ENCODE measurements at places on chromosomes 7 and 10.

- no peak for DNase-seq
Measured at GRCh38 chr10:44068716-44069482, 316.0 kb downstream of the CXCL12 start.

DNA sequence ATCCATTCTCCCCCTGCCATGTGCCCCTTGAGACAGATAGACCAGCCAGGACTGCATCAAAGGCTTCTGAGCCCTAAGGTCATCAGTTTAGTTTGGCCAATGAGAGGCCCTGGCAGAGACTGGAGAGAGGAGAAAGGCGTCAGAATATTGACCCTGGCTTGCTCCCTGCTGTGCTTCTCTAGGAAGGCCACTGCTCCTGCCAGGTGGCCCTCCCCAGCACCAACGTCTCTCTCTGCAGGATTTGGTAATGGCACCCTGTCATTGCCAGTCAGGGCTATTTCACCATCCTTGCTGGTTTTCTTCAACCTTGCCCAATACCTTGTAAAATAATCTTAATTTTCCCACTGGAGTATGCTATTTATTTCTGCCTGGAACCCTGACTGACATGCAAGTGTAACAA is 38.8 kb upstream of the ZRANB1 start:
- no peak for DNase-seq

- DNase-seq: no peak
Measured at GRCh38 chr10:102261196-102261595, 15.9 kb downstream of the GBF1 start.

- no peak for DNase-seq
Measured at GRCh38 chr10:119343011-119343601, 135.7 kb downstream of the GRK5 start.

GRCh38 chr10:128373071-128373749 is 247.0 kb upstream of the MKI67 start:
- no peak for DNase-seq

DNA sequence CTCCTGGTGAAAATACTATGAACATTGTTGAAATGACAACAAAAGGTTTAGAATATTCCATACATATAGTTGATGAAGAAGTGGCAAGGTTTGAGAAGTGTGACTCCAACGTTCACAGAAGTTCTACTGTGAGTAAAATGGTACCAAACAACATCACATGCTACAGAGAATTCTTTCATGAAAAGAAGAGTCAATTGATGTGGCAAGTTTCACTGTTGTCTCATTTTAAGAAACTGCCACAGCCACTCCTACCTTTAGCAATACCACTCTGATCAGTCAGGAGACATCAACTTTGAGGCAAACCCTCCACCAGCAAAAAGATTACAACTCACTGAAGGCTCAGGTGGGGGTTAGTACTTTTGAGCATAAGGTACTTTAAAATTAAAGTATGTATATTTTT is 693.3 kb downstream of the GRID1 start:
- DNase-seq: no peak

DNA sequence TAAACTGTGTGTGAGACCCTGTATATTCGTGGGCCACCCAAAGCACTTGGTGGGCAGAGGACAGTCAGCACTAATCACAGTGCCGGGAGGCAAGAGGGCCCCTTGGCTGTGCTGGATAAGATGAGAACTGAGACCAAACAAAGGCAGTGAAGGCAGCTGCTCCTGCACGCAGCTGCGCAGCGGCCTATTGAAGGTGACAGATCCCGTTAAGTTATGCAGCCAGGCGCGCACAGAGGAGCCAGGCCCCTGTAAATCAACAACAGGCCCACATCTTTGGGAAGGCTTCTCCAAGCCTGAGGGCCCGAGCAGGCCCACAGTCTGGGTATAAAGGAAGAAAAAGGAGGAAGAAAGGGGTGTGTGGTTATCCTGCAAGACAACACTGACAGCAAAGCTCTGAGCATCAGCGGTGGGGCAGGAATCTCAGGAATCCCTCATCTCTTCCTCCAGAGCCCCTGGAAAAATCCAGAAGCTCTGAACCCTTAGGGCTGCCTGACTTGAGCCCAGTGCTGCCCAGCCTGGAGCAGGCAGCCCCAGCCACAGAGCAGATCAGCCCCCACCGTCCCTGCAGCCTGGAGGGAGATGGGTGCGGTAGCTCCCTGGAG is 154.2 kb downstream of the ARHGAP12 start:
- no peak for DNase-seq

DNA sequence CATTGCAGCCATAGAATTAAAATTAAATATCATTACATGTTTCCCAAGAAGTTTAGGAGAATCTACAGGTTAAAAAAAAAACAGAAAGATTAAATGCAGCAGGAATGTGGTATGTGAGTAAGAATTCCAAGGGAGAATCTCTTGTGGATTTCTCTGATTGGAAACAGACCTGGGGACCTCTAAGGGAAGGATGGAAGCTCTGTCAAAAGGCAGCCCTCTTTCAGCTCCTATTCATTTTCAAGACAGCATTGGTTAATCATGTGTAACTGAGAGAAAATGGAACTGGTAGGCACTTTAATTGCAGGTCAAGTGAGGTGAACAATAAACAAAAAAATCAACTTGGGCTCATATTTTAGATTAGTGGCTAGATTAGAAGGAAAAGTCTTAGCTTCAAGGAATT is 81.4 kb upstream of the MTPN start:
- no peak for DNase-seq

GRCh38 chr7:108347616-108348015 is 108.6 kb downstream of the NRCAM start:
- DNase-seq: no peak

- no peak for DNase-seq
Measured at GRCh38 chr7:415646-416525, 103.8 kb downstream of the PDGFA start.

GRCh38 chr7:100163871-100164270 is 4.5 kb downstream of the GAL3ST4 start:
- DNase-seq: no peak

DNA sequence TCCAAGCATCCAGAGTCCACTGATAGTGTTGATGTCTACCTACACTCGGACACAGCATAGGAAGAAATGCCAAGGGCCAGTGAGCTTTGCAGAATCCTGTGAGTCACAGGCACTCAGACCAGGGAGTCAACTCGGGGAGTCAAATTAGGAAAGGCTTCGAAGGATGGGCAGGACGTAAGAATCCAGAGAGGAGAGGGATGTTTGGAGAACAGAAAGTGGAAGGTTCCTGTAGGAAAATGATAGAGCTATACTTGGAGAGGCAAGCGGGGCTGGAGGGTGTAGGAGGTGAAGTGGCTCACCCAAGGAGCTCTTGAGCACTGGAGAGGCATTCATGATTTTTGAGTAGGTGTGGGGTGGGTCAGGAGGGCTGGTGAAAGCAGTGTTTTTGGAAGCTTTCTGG is 3.0 kb downstream of the ZYX start:
- no peak for DNase-seq

GRCh38 chr7:150945171-150945852 is 32.8 kb downstream of the KCNH2 start:
- DNase-seq: no peak

DNA sequence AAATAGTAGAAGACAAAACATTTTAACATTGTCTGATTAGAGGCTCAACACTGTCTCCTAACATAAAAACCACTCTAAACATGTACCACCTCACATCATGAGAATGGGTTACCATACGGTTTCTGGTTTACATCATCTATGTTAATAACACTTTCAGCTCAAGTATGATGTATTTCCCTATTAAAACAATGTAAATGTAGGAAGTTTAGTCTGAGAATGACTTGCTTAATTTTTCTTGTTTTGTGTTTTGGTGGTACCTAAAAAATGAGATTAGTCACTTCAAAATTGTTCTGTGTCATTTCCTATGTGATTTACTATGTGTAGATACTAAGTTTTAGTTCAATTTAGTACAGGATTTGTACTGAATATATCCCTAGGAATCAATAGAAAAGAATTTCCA is 195.8 kb upstream of the SEMA3C start:
- DNase-seq: no peak

DNA sequence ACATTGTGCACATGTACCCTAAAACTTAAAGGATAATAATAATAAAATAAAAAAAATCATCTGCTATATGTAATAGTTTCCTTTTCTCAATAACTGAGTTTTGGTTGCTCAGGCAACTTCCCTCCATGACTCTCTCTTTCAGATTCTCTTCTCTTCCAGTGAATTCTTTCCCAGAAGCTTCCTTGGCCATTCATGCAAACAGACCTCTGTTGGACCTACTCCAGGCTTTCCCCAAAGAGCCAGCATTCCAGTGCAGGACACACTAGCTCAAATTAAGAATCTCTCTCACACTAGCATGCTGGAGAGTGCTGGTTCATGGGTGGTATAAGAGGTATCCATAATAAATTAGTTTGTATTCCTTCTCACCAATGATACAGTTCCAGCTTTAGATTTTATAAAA is 31.0 kb upstream of the ZEB1 start:
- no peak for DNase-seq

- no peak for DNase-seq
Measured at GRCh38 chr7:128206017-128206746, 34.9 kb upstream of the LEP start.

- no peak for DNase-seq
Measured at GRCh38 chr7:134741907-134742635, 37.4 kb upstream of the CALD1 start.

DNA sequence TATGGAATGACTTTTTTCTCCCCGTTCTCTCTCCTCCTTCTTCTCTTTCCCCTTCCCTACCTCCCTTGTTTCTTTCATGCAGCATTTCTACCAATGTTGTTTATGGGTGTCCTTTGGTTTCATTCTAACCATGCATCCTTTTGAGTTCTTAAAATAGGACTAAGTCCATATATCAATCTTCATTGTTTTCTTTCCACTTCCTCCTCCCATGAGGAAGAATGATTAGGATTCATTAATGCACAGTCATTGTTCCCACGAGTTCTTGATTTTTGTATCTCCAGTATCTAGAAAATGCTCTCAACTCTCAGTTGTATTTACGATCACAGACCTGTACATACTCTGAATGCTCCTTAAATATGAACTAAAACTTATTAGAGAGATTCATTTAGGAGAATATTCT is 153.3 kb downstream of the LRRC4 start:
- DNase-seq: no peak
